ENCODE measurements at places on chromosomes 3 and 15.

DNA sequence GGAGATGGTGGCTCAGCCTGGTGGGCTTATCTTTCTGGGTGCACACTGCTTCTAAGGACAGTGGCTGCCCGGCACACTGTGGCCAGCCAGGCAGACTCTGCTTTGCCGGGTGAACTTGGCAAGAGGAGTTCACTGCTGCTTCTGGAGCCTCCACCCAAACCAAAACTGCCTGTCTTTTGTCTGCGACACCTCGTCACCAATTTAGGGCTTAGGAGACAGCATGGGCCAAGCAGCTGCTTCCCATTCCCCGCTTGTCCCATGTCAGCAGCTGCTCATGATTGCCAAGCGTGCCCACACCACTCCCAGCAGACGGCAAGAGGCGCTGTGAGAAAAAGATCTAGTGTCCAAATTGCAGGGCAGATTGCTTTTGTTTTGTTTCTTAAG is 57.3 kb downstream of the LSM3 start:
- no peak for DNase-seq

GRCh38 chr3:84943379-84943778 is 15.4 kb upstream of the CADM2 start:
- no peak for DNase-seq

GRCh38 chr3:13119471-13120220 is 46.4 kb upstream of the IQSEC1 start:
- no peak for DNase-seq

DNA sequence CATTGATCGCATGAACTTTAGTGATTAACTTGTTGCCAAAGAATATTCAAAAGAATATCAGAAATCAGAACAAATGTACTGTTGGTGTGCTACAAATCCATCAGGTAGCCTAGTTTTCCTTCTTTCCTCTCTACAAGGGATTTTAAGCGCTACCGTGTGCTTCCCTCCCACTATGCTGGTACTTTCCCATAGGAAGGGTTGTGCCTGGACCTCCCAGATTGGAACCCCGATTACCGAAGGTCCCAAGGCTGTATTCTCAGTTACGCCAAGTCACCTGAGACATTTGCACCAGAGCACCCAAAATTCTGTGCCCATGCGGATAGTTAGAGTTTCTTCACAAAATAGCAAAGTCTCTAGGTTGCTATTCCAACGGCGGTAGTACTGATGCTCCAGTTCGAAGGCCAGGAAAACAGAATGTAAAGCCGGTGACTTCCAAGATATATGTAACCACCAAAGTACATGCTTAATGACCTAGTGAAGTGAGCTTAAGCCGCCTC is 23.4 kb upstream of the GATM start:
- DNase-seq, result no peak

GRCh38 chr3:18405141-18405540 is 20.0 kb downstream of the SATB1 start:
- no peak for DNase-seq

GRCh38 chr3:146160964-146161662 is at the start of gene PLOD2:
Gene PLOD2, minus strand, starts transcription at chr3:146161184. Its CDS starts 195 bp downstream, at chr3:146160989.
- DNase-seq, result peak; percentile 87

DNA sequence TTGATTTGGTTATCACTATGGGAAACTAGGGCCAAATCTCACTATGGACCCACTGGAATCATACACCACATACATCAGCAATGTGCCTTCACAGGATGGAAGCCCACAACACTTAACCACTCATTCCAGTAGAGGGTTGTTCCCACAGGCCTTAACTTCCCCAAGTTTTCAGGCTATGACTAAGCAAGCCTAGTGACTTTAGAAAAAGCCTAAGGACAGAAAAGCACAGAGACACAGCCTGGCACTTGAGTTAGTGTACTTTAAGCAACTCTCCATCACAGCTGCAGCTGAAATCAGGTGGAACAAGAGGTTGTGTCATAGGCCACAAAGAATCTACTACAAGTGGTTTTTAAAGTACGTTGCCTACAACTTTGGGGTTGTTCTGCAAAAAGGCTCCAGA is 128.7 kb downstream of the LRRN1 start:
- no peak for DNase-seq

DNA sequence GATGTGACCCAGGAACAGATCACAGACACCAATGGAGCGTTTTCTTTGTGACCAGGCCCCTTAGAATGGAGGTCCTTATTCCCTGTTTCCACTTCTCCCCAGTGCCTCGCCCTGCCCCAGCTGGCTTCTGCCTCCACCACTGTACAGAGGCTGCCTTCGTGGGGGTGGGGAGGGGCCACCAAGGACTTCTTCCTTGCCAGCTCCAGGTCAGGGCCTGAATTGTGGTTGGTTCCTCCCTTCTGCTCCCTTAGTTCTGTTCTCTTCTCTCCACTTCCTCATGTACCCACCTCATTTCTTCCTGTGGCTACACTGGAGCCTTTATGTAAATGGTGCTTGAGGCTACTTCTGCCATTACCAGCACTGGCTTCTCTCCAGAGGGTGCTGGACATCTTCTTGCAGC is 16.4 kb downstream of the TGM4 start:
- DNase-seq, result no peak

- DNase-seq, result peak; percentile 15
Observed at GRCh38 chr3:32296251-32297204, 58.0 kb downstream of the CMTM8 start.

GRCh38 chr3:146895026-146895749 is 290.0 kb upstream of the PLSCR5 start:
- peak; percentile 76 for DNase-seq

Data from fibroblast of skin of left biceps (primary cell).